ENCODE measurements at places on chromosomes 5 and 9. TPM values are rescaled to one million over a fixed set of nuclear protein-coding genes. Genes with fewer than 3 reads are reported as not detected.

DNA sequence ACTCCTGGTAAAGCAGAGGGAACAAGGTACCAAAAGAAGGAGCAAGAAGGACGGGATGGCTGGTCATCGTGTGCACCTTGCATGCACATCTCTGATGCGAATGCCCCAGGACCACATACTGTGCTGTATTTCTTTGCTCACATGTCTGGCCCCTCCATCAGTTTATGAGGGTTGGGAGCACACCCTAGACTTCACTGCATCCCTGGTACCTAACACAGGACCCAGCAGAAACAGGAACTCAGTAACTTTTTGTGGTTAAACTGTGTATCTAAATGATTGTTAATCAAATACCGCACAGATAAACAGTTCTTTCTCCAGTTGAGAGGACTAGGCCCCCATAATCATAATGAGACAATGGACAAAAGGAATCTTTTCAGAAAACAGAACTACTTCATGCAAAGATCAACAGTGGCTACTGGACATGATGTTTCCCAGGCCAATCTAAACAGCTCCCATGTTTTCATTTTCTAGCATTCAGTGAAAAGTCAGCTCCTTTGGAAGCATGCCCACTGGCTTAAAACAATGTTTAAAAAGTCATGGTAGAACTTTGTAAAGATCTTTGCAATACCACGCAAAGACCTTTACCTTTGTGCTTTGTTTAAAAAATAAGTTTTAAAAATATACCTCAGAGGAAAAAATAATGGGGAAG, 55.5 kb upstream of the IFNK start:
- H3K4me1 ChIP-seq = peaks cover 7% of the 10 kb centered on the region
- no peak for DNase-seq
- no peaks in the 10 kb centered on the region for H3K27me3 ChIP-seq
- H3K27ac ChIP-seq = no peak overlapping the region

Gene NDUFAF2
- total RNA-seq = 26.7 TPM

DNA sequence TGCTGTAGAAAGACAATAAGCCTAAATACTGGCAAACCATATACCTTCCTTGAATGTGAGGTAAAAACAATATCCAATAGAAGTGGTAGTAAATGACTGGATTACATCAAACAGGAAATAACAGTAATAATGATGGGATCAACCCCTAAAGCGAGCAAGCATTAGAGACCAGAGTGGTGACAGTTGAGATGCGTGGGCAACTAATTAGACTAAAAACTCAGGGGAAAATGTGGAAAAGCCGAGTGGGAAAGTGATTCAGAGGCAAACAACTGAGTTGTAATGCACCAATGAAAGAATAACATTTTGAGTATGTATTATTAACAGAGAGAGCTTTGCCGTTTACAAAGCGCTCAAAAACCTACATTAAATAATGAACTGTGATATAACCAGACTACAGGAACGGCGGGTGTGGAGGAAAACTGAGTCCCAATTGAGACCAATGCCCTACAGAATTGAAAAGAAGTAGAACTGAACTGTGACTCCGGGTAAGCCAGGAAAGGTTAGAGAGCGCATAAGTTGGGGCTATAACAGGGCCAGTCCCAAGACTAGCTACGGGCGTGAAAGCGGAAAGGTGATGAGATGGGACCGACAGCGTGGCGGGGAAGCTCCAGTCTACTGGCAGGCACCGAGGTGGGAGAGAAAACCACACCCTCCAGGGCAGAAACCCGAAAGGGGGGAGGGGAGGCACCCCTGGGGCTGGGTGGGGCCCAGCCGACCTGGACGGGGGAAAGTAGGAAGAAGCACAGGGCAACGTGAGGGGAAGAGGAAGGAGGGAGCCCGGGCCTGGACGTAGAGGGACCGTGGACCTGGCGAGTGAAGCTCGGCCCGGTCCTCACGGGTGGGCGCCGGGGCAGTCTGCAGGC, 592 bp downstream of the UBAP2 start:
- H3K27ac ChIP-seq = peak overlapping the region; percentile 98
- DNase-seq = peak; percentile 76
- H3K4me1 ChIP-seq = peaks cover 48% of the 10 kb centered on the region
- peak overlapping the region; percentile 91 for H3K4me3 ChIP-seq
- H3K36me3 ChIP-seq = peaks cover 7% of the 10 kb centered on the region
- no peaks in the 10 kb centered on the region for H3K27me3 ChIP-seq

Gene UAP1L1
- 35.3 TPM for total RNA-seq

DNA sequence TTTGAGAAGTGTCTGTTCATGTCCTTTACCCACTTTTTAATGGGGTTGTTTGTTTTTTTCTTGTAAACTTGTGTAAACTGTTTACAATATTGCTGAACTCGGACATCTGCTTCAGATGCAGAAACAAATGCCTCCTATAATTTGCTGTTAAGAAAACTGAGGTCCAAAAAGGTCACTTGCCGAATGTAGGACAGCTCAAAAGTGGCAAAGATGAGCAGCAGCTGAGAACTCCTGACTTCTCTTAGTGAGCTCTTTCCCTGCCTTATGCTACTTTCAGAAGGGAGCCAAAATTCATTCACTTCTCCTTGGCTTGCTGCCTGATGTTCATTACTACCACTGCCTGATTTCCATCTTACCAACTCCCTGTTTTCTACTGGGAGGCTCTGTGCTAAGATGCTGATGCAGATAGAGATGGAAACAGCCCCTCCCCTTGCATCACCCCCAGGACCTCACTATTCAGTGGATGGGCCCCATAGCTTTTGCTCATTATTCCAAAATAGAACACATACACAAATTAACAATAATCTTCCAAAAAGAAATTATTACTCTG, 60.1 kb downstream of the SEMA6A start:
- no peaks in the 10 kb centered on the region for H3K4me1 ChIP-seq
- no peak overlapping the region for H3K27ac ChIP-seq
- H3K27me3 ChIP-seq = no peaks in the 10 kb centered on the region
- H3K4me3 ChIP-seq = no peak overlapping the region

DNA sequence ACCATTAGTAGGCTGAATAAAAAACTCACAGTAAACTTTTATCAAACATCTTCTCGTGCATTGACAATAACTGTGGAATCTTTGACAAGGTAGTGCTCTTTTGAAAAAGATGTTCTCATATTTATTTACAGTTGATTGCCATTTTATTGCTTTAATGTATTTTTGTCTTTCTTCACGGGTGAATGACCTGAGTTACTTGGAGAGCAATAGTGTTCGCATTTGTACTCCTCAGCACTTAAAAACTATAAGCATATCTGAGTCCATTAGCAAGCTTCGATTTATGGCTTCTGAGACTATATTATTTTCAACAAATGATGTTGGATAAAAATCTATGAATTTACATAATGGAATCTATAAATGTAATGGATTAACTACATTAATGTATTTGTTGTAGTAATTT, 1012.3 kb downstream of the CDH9 start:
- no peaks in the 10 kb centered on the region for H3K4me1 ChIP-seq
- no peaks in the 10 kb centered on the region for H3K27me3 ChIP-seq
- H3K4me3 ChIP-seq = no peak overlapping the region
- DNase-seq = no peak

Gene TAF11L10
- not detected for total RNA-seq

- H3K4me1 ChIP-seq = peaks cover 42% of the 10 kb centered on the region
- peaks cover 73% of the 10 kb centered on the region for H3K36me3 ChIP-seq
- DNase-seq = no peak
- no peak overlapping the region for H3K4me3 ChIP-seq
- no peaks in the 10 kb centered on the region for H3K27me3 ChIP-seq
Observed at GRCh38 chr5:172065431-172066065, 59.1 kb upstream of the FBXW11 start.

Gene SGCD
- not detected for total RNA-seq

DNA sequence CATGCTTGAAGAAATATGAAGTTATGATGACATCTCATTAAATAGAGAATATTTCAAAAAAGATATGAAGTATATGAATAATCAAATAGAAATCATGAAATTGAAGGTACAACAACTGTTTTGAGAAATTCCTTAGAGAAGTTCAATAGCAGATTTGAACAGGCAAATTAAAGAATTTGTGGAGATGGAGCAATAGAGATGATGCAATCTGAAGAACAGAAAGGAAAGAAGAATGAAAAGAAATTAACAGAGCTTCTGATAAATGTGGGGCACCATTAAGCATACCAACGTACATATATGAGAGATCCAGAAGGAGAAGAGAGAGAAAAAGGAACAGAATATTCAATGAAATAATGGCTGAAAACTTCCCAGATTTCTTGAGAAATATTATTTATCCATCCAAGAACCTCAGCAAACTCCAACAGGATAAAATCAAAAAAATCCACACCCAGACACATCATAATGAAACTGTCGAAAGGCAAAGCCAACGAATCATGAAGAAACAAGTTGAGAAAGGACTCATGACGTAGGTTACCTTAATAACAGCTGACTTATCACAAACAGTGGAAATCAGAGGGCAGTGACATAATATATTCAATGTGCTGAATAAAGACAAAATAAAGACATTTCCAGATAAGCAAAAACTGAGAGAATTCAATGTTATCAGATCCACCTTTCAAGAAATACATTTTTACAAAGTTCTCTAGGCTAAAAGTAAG, 297.2 kb upstream of the TARS1 start:
- no peaks in the 10 kb centered on the region for H3K4me1 ChIP-seq
- H3K4me3 ChIP-seq = no peak overlapping the region

DNA sequence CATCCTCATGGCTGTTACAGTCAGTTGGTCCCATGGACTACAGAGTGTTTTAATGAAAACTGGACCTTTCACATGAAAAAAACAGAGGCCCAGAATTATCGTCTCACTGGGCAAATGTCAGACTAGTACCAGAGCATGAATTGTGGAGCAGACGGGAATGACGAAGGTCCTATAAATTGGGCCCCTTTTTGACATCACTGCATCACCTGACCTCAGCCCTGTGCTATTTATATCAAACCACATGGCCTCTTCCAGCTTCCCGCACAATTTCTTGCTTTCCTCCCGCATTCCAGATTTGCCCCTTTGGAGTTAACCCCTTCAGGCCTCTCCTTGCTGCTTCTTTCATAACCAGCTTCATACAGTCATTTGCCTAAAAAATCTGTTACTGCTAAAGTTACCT, 301.7 kb downstream of the ATPSCKMT start:
- H3K27me3 ChIP-seq = no peaks in the 10 kb centered on the region
- no peaks in the 10 kb centered on the region for H3K4me1 ChIP-seq
- DNase-seq = no peak
- no peak overlapping the region for H3K4me3 ChIP-seq

Gene LCP2
- 419 TPM for total RNA-seq

DNA sequence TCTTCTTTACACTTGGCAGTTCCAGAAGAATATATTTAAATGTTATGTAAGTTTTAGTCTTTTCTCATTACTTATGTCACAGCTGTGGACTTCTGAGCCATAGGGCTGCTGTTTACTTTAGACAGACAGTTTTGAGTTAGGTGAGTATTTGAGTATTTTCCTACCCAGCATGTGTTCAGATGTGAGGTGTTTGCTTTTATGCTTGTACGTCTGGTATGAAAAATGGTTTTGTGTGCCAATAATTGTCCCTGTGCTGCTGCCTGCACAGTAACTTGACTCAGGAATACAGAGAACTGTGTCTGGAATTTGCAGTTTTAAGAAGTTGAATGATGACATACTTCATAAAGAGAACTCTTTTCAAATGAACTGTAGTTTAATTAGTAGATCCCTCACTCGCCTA, 20.8 kb downstream of the MEGF10 start:
- peaks cover 2% of the 10 kb centered on the region for H3K4me1 ChIP-seq
- no peak for DNase-seq
- no peak overlapping the region for H3K27ac ChIP-seq
- H3K4me3 ChIP-seq = no peak overlapping the region

GRCh38 chr5:116872986-116873385, 298.4 kb upstream of the SEMA6A start:
- no peaks in the 10 kb centered on the region for H3K36me3 ChIP-seq
- no peak for DNase-seq
- H3K4me1 ChIP-seq = no peaks in the 10 kb centered on the region
- no peak overlapping the region for H3K4me3 ChIP-seq

DNA sequence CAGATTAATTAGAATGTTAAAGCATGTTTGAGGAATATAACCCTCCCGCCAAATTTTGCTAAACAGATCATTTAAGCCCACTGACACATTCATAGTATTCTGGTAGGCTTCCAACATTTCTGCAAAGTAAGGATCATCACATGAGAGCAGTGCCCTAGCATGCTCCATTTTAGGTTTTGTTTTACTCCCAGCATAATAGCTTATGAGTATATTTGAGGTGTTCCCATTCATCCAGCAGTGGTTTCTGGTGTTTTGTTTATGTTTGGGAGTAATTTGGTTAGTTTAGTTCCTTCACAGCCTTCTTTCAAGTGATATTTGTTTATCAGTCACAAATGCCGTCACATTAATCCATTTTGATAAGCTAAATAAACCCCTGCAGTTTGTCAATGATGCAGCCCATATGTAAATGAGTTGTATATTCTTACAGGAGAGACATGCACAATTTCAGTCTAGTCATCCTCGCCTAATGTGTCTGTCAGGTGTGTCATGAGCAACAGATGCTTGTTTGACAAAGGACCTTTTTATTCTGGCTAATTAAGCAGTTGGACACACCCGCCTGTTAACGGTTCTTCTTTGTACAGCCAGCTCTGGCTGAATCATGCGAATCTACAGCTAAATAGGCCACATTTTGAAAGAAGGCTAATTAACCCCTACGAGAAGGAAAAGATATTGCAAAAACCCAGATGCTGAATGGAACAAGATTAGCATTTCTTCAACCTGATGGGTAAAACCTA, 124.4 kb downstream of the RFX3 start:
- H3K27ac ChIP-seq = no peak overlapping the region
- H3K36me3 ChIP-seq = peaks cover 2% of the 10 kb centered on the region
- H3K27me3 ChIP-seq = no peaks in the 10 kb centered on the region
- no peak for DNase-seq
- peaks cover 9% of the 10 kb centered on the region for H3K4me1 ChIP-seq
- H3K4me3 ChIP-seq = no peak overlapping the region

Gene ARL14EPL
- total RNA-seq = 0.12 TPM

Gene EFNA5
- not detected for total RNA-seq

GRCh38 chr9:4144869-4145268, 155.0 kb downstream of the GLIS3 start:
- H3K36me3 ChIP-seq = no peaks in the 10 kb centered on the region
- peaks cover 9% of the 10 kb centered on the region for H3K27me3 ChIP-seq
- H3K4me1 ChIP-seq = no peaks in the 10 kb centered on the region
- H3K27ac ChIP-seq = no peak overlapping the region
- no peak overlapping the region for H3K4me3 ChIP-seq
- no peak for DNase-seq

- peak within 1 kb of the TSS; percentile 96 for H3K27ac ChIP-seq
- peak within 1 kb of the TSS; percentile 80 for H3K4me3 ChIP-seq
- peaks cover 95% of the 10 kb centered on the region for H3K4me1 ChIP-seq
- no peaks in the 10 kb centered on the region for H3K27me3 ChIP-seq
Observed at GRCh38 chr5:35856765-35857351, at the start of gene IL7R. Gene IL7R, plus strand, starts transcription at chr5:35856891. Its CDS starts 87 bp downstream, at chr5:35856978.

Data from activated CD8-positive, alpha-beta memory T cell treated with anti-CD3 and anti-CD28 coated beads, Interleukin-2, amount 10 ng/mL, durations not matched to agents 7 days and 5 days (primary cell).